Caco-2 (cell line): ENCODE measurements at places on chromosomes 3 and 15. TPM values are rescaled to one million over a fixed set of nuclear protein-coding genes. Genes with fewer than 3 reads are reported as not detected.
A peak's percentile ranks its signal among the peaks of the same experiment; 100 is the strongest.

LRTM1 gene
- total RNA-seq: not detected in 2 replicates

AGTR1 gene
- total RNA-seq: not detected in 2 replicates

C3orf38 gene
- total RNA-seq: 20.4 and 22.8 TPM in 2 replicates

CHRM5 gene
- not detected in 2 replicates for total RNA-seq

TMEM41A gene
- total RNA-seq: 39.0 and 39.4 TPM in 2 replicates

ATP8B4 gene
- 0.57 and 1.3 TPM in 2 replicates for total RNA-seq

GNAT1 gene
- total RNA-seq: 0.50 TPM in 1 of 2 replicates, not detected in the other

SEMA5B gene
- 0.84 and 1.0 TPM in 2 replicates for total RNA-seq

SIDT1 gene
- total RNA-seq: 0.84 and 1.0 TPM in 2 replicates

PRC1 gene
- 142 and 145 TPM in 2 replicates for total RNA-seq

FETUB gene
- 0.30 TPM in 1 of 2 replicates, not detected in the other for total RNA-seq

CLRN1 gene
- total RNA-seq: not detected in 2 replicates

CADPS gene
- total RNA-seq: not detected in 2 replicates

- no peak for DNase-seq
Observed at GRCh38 chr3:56783644-56784447, 17.9 kb downstream of the ARHGEF3 start.

- DNase-seq: no peak
Observed at GRCh38 chr3:62209101-62209500, 164.2 kb downstream of the FEZF2 start.

DNA sequence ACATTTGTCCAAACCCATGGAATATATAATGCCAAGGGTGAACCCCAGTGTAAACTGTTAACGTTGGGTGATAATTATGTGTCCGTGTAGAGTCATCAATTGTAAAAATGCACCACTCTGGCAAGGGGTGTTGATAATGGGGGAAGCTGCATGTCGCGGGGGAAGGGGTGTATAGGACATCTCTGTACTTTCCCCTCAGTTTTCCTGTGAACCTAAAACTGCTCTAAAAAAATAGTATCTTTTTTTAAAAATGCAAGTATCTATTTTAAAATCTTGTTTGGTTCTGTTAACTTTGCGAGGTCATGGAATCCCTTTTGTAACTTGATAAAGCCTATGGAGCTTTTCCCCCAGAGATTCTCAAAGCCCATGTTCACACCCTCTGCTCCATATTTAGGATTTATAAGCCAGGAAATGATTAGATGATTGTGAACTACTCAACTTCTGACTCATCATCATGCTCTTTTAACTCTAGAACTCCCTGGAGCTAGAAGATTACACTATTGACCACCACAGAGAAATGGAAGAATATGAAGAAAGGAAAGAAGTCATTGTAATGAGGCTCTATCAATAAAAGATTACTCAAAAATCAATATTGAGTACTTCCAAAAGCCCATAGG lies 56.1 kb upstream of the C3orf49 start:
- DNase-seq: no peak

DNA sequence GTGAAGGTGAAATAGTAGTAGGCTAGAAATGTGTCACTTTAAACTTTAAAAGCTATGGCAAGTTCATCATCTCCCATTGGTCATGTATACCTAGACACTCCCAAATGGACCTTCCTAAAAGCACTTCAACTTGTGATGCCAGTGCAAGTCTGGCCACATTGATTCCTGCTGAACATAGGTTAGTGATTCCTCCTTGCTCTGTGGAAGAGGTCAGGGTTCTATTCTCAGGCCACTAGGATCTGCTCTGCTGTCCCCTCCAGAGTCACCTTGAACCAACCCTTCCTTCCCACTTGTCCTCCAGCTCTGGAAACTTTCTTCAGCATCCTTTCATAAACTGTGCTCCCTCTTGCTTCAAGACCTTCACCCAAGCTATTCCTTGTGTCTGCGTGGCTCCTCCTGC lies 301.7 kb downstream of the RPLP1 start:
- DNase-seq: no peak

- DNase-seq: no peak
Observed at GRCh38 chr3:35651851-35652250, 12.5 kb downstream of the ARPP21 start.

DNA sequence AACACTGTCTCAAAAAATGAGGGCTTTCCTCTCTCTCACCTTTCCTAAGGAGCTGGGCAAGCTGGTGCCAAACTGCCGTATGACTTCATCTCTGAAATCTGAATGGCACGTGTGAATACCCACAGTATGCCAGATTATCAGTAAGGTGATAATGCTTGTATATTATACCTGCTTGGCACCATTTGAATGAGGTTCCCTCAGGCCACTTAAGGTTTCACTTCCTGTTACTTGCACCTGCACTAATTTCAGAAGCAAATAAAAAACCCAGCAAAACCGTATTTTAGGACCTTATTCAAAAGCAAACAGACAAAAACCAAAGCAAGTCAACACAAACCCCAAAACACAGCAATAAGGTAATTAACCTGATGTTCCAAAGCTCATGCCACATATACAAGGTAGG lies 19.7 kb downstream of the FOXP1 start:
- no peak for DNase-seq

DNA sequence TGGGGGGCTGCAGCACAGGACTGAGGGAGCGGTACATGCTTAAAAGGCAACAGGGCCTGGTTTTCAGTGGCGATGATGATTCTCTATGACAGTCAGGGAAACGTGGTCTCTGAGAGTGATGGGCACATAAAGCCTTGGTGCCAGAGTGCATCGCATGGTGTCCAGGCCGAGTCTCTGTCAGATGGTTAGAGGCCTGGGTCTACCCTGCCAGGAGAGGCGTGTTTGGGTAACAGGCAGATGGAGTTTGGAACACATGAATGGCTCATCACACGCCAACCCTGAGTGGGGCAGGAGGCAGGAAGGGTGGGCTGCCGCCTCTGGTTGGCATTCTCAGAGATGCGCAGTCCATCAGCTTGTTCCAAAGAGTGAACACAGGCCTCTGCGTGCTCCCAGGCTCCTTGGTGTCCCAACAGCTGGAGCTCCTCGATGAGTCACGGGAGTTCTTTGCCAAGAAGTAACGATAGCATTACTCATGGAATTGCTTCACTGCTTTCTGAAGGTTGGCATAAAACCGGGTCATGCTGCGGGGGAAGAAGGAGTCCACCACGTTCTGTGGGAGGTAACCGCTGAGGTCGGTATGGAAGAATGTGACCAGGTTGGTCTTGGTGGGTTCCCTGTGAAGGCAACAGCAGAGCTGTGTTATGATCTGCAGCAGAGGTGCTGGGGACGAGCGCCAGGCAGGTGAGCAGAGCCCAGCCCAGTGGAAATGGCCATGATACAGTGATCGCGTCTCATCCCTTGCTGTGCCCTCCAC lies 11.0 kb downstream of the STARD5 start:
- no peak for DNase-seq

DNA sequence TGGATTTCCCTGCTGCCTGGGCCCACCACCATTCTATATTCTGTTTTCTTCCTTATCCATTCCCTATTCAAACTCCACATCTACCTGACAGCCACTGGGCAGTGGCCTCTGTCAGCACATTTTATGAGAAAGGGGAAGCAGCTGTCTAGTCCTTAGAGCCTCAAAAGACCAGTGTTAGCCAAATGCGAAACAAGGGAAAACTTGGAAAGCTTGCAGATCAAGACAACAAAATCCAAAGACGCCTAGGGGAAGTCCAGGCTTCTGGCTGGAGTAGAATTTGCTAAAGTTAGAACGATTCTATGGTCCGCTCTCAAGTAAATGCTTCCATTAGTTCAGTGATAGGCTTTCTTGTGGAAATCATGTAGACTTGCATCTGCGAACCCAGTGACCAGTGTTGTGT lies 39.4 kb upstream of the CHST2 start:
- DNase-seq: no peak

DNA sequence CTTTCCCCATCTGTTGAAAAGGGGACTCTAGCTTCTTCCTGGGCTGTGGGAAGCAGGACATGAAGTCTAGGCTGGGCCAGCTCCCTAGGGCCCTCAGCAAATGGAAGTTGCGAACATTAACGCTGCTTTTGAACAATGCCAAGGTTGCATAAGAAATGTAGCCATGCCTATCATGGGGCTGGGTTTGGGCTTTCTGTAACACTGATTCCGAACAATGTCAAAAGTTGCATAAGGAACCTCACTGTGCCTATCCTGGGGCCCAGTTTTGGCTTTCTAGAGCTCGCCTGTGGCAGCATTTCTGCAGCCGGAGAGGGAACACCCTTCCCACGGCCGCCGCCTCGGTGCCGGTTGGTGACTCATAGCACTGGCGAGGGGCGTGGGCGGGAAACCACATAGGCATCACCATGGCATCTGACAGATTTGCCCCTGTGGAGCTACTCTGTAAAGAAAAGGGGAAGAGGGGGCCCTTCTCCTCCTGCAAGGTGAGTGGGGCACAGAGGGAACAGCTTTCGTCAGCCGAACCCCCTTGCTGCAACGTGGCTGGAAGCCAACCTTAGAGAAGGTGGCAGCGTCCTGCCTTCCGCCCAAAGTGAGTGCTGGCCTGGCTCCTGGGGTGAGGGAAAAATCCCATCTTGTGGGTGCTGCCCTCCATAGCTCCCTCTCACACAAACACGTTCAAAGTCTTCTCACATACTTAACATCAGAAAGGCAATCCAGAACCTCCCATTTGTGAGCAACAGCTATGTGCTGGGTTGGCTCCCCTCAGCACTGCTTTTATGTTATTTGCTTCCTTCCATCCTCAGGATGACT lies 46.6 kb upstream of the ATP2B2 start:
- no peak for DNase-seq

GRCh38 chr3:27315003-27315402 lies 54.2 kb downstream of the NEK10 start:
- no peak for DNase-seq

DNA sequence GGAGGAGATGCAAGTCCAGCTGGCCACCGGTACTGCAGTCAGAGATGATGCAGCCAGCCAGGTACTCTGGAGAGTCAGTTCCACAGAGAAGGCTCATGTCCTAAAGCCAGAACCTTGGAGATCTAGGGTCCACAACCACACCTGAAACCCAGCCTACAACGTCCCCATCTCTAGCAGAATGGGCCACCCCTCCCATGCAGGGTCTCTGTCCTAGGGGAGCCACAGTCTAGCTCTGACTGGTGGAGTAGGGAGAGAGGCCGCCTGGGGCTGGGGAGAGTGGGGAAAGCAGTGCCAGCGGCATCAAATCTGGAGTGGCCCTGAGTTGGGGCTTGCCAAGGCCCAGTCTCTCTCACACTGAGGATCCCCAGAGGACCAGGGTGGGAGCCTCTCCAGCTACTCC lies 43.5 kb downstream of the PTH1R start:
- DNase-seq: peak; percentile 18
